ENCODE measurements at places on chromosomes 1 and 21. TPM values are rescaled to one million over a fixed set of nuclear protein-coding genes. Genes with fewer than 3 reads are reported as not detected.

RUNX1 gene
- total RNA-seq = 30.8 TPM

DNA sequence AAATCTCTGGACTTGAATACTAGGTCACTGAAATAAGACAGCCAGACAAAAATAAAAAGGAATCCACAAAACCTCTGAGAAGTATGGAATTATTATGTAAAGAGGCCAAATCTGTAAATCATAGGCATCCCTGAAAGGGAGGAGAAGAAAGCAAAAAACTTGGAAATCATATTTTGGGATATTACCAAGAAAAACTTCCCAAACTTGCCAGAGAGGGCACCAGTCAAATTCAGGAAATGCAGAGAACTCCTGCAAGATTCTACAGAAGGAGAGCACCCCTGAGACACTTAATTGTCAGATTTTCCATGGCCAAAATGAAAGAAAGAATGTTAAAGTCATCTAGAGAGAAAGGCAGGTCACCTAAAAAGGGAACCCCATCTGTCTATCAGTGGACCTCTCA, 862.3 kb upstream of the PRMT6 start:
- no peak for DNase-seq

OR2L8 gene
- total RNA-seq = not detected

SRSF10 gene
- 73.9 TPM for total RNA-seq

Data from umbilical cord (tissue), 2 donors.